ENCODE measurements at places on chromosomes 1 and 21. TPM values are rescaled to one million over a fixed set of nuclear protein-coding genes. Genes with fewer than 3 reads are reported as not detected.

- DNase-seq = no peak
These were observed 16.4 kb downstream of the WNT4 start for GRCh38 chr1:22126531-22126930.

DNA sequence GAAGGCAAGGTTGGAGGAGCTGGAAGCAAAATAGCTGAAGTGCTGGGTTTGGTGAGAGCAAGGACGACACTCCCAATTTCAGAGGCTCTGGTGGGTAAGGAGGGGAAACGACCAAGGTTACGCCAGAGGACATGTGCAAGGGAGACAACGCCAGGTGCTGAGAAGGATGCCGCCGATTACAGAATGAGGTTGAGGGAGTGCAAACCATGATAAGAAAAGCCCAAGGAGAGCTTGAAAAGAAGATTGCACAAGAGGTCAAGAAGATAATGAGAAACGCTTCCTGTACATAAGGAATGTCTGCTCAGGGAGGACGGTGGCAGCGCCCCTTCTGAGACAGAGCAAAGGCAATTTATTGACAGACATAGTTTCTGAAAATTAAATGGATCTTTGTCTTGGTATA lies 382.0 kb upstream of the PROX1 start:
- DNase-seq = no peak

DNA sequence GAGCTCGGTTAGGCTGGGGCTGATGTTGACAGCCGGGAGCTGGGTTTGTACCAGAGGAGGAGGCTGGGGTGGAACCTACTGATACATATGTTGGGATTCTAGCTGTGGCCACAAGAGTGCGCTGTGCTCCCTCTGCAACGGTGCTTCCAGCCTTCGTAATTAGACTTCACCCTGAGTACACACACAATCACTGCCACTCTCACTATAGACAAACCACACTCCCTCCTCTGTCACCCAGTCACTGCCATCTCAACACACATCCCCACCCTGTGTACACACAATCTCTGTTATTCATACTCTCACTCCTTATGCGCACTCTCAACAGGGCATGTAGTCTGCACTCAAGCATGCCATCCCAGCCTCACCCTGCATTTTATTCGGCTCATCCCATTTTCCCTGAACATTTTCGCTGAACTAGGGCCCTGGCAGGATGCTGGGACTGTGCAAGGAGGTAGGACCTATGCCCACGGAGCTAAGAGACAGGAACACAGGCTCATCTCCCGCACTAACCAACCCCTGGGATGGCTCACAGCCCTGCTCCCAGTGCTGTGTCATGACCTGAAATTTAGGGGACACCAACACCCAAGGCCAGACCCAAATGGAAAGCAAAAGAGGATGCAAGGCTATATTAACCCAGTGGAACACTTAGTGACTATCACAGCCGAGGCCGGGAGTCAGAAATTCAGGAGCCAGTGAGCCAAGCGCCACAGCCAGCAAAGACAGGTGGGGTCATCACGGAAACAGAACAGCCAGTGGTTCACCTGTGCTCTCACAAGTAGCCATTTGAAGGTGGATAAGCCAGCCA lies 5.7 kb downstream of the GJB3 start:
- DNase-seq = peak; percentile 22

The BRDT gene
- not detected for total RNA-seq

- no peak for DNase-seq
These were observed 987 bp downstream of the GPR137B start for GRCh38 chr1:236143104-236143948.

- no peak for DNase-seq
These were observed 9.5 kb upstream of the PDIK1L start for GRCh38 chr1:26102119-26102518.

DNA sequence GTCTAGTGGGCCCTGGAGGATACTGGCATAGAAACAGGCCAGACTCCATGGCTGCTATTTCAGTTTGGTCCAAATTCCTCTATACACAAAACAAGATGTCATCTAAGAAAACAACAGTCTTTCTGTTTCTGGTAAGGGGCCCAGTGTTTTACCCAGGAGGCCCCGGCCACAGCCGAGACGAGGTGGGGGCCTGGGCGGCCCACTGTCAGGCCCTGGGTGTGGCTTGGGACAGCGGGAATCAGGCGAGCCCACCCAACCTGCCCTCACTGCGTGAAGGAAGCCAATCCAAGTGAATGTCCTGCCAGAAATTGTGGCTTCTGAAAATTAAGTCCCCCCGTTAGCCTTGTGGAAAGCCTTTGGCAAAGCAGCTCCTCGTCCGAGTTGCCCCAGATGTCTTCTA lies 31.2 kb upstream of the GPR153 start:
- no peak for DNase-seq

- no peak for DNase-seq
These were observed 24.5 kb downstream of the WNT4 start for GRCh38 chr1:22118291-22118992.

- no peak for DNase-seq
These were observed 308.1 kb downstream of the GPATCH2 start for GRCh38 chr1:217322834-217323233.

- DNase-seq = no peak
These were observed 8.9 kb downstream of the NUP210L start for GRCh38 chr1:154145986-154146385.

- no peak for DNase-seq
These were observed 11.4 kb downstream of the SMYD2 start for GRCh38 chr1:214292322-214292721.

- DNase-seq = no peak
These were observed 105.8 kb downstream of the ADARB1 start for GRCh38 chr21:45180246-45180599.

DNA sequence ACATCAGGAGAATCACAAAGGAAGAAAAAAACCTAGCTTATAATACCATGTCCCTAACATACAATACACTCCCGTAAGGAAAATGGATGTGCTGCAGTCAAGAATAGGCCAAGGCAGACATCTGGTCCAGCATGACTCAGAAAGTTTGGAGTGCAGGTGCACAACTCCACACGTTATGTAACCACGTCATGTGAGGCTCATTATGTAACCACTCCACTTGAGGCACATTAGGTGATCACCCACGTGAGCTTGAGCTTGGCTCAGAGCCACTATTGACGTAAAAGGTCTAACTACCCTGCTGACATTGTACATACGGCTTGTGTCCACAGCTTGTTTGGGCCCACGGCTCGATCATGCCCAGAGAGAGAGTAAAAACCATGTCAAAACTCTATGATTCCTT lies 99.8 kb upstream of the C1orf21 start:
- no peak for DNase-seq

DNA sequence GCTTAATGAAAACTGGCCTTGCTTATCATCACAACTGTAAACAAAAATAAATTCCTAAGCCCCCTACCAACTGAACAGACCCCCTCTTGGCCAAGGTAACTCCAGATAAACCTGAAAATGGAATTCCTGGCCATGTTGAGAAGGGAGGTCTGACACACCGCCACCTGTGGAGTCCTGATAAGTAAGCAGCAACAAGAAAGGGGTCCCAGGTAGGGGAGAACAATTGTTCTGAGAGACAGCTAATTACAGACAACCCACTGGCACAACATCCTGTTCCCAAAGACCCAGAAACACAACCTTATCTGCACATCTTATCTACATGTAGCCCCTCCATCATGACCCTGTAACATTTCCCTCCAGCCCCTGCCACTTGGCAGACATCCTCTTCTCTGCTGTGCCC lies 91.2 kb upstream of the TNR start:
- DNase-seq = no peak

The FMO2 gene
- total RNA-seq = not detected

The OR2T11 gene
- total RNA-seq = not detected

The SCAF4 gene
- 7.6 TPM for total RNA-seq

All from epithelial cell of proximal tubule (primary cell).